ENCODE measurements at places on chromosomes 16 and 17.

DNA sequence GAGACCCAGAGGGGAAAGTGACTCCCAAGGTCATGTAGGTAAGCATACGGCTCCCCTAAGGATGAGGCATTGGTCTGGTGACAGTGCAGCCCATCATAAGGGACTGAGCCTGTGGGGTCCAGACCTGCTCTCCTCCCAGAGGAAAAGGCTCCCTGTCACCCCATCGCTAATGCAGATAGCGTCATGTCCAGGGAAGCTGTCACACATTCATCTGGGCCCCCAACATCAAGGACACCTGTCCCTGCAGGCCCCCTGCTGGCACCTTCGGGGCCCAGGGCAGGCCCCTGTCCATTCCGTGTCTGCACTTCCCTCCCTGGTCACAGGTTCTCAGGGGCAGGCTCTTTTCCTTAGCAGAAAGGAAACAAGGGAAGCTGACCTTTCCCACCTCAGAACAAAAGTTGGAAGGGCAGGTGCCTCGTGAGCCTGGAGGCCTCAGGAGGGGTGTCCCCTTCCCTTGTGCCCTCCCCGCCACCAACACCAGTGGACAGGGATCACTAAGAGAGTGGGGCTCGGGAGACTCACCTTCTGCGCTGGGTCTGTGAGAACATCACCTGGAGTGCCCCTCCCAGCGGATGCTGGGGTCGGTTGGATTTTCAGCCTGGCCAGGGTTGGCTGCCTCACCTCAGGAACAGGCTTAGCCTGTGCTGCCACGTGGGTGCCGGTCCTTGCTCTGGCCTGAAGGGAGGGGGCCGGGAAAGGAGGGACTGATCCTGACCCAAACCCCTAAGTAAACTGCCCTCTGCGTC is 17.3 kb upstream of the LASP1NB start:
- DNase-seq: no peak

GRCh38 chr17:31586946-31587345 is 195.5 kb downstream of the RAB11FIP4 start:
- DNase-seq: no peak

GRCh38 chr16:60404401-60404800 is 1631.8 kb downstream of the CDH8 start:
- no peak for DNase-seq

- no peak for DNase-seq
Observed at GRCh38 chr17:36094232-36094631, 4.3 kb upstream of the CCL3 start.

DNA sequence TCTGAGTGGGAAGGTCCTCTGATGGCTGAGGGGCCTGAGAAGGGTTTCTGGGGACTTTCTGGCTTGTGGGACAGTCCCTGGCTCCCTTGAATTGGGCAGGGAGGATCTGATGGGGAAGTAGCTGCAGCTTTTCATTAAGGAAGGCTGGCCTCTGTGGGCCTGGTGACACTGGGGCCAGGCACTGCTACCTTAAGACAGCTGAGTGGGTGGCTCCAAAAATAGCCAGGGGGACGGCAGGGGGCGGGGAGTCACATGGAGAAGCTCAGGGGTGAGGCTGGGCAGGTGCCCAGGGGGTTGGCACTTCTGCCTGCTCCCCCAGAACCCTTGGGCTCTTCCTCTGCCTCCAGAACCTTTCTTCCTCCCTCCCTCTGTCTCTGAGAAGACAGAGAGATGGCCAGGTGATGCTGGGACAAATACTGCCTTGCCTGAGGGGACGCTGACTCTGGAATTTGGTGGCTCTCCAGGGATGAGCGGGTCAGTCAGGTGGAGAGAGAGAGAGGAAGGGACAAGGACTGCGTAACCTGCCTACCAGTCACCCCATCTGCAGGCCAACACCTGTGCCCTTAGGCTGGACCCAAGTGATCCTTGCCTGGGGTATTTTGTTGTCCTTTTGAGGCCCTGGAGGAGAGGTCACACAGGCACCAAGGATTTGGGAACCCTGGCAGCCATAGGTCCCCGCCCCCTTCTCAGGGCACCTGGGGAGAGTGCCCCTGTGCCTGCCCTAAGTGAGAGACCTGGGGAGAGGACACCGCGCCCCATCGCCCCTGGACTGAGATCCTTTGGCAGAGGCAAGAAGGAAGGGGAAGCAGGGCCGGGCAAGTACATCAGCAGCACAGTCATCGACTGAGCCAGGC is 1.7 kb upstream of the SGCA start:
- peak; percentile 40 for DNase-seq

DNA sequence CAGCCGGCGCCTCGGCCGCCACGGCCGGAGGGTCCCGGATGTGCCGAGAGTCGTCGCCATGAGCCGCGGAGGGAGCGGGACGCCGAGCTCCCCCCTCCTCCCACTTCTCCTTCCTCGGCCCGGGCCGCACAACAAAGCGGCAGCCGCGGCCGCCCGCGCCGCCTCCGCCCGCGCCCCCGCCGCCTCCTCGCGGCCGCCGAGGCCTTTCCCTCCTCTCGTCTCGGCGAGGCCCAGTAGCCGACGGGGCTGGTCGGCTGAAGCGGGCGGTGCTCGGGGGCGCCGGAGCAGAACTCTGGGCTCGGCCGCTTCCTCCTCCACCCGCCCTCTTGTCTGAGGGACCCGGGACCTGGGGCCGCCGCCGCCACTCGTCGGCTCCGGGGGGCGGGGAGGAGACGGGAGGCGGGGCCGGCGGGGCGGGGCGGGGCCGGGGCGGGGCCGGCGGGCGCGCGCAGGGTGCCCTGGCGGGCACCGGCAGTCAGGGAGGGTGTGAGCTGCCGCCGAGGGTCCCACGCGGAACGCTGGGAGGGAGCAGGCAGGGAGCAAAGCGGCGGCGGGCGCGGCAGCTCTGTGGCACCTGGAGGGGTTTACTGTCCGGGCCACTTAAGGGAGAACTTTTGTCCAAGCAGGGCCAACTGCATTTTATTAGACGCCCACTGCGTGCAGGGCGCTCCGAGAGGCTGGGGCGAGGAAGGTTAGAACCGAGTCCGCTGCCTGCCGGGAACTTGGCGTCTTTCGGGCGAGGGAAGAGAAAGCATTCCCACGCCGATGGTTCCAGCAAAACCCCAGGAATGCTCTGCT is at the start of gene SMURF2:
Gene SMURF2 (minus strand): TSS at position 332 of the 798 bp plus-strand sequence. CDS start 427 bp downstream, outside the sequence.
- peak; percentile 82 for DNase-seq

DNA sequence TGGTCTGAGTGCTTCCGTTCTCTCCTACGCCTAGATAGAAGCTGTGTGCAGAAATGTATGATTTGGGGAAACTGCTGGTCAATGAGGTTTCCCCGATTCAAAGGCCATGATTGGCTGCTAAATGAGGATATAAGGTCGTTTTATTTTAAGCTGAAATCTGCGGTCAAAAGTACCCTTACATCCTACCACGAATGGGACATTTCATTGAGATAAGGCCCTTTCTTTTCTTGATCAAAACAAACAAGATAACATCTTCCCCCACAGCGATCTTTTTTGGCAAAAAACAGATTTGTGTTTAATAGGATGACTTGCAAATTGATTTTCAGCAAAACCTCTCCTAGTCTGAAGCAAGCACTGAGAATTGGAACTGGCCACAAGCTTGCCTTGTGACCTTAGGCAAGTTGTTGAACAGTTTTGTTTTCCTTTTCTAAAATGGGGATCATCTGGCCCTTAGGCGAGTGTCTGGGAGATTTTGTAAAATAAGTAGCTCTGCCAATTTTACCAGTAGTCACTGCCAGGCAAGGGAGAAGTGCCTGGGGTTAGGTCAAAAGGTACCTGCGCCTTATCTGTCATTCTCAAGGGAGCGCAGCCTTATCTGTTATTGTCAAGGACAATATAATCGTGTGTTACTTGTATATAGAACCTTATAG is 635 bp downstream of the SCPEP1 start:
- DNase-seq: no peak

GRCh38 chr17:52157603-52158449 is 688 bp downstream of the CA10 start:
- peak; percentile 9 for DNase-seq

DNA sequence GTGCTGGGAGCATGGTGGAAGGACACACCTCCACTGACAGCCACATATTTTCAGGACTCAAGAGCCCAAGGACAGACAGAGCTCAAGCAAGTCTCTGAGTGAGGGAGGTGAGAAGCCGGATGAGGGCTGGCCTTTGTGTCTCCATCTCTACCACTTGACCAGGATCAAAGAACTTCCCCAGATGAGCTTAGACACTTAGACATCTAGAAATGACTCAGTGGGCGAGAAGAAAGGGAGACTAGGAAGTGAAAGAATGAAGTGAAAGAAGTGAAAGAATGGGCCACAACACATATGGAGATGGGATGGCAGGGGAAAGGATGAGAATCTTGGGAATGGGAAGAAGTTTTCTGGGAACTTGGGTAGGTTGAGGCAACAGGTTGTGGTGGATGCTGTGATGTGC is 274.9 kb upstream of the CCL2 start:
- no peak for DNase-seq

DNA sequence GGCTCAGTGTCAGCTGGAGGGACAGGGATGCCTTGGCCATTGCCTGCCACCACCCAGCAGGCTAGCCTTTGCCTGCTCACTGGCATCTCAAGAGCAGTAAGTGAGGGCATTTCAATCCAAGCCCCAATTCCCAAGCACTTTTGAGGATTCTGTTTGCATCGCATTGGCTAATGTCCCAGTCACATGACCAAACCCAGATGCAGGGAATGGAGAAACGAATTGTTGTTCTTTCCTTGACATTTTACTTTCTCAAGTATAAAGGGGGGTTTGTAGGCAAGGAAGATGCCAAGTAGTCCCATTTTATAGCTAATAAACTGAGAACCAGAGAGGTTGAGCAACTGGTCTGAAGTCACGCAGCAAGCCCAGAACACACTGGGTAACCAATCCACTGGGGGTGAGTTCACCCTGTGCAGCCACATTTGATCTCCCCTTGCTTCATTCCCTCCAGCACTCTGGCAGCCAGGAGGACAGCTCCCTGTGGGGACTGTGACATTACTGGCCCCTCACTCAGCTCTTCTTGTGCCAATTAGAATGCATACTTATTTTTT is 193.8 kb upstream of the CACNG3 start:
- DNase-seq: no peak

DNA sequence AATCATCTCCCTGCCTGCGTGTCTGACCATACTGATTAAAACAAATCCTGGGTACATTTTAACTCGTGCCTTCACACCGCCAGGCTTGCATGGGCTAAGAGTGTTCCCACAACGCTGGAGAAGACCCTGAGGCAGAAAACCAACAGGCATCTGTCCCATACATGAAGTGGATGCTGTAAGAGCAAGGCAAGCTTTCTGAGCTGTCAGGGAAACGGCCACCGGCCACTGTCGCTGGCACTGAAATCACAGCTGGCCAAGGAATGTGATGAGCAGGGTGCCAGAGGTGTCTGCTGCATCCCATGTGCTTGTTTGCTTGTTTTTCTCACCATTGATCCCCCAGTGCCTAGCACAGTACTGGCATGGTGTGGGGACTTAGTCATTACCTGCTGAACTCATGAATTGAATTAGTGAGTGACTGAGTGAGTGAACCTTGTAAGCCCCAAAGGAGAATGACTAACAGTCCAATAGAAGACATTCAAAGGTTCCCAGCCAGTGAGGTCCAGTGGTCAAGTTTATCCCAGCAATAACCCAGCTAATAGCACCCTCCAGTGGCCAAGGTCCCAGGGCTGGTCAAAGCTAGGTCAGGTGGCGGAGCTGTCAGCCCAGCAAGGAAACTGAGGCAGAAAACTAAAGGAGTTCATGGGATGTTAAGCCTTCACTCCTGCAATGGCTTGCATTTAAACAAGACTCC is 92.7 kb upstream of the CDH5 start:
- DNase-seq: no peak

- peak; percentile 71 for DNase-seq
Observed at GRCh38 chr16:79269211-79269863, 331.2 kb downstream of the MAF start.

DNA sequence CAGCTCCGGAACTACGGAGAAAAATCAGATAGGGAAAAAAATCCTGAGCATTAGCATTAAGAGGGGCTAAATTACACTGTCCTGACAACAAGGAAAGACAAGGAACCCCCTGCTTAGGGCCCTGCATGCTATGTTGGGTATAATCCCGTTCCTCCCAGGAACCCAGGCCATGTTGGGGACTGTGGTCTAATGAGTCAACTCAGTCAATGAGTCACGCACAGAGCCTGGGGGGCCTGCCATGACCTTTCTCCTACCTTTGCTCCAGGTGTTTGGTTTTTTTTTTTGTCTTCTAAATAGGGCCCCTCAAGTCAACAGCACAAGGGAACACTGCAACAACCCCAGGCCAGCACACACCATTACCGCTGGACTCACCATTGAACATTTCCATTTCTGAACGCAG is 8.9 kb upstream of the ZNF200 start:
- DNase-seq: peak; percentile 16

- DNase-seq: no peak
Observed at GRCh38 chr16:88378401-88378800, 4.4 kb upstream of the ZNF469 start.

GRCh38 chr17:75504347-75505151 is 10.8 kb downstream of the CASKIN2 start:
- DNase-seq: peak; percentile 37

GRCh38 chr17:18184143-18185031 is 759 bp downstream of the ALKBH5 start:
- peak; percentile 65 for DNase-seq

DNA sequence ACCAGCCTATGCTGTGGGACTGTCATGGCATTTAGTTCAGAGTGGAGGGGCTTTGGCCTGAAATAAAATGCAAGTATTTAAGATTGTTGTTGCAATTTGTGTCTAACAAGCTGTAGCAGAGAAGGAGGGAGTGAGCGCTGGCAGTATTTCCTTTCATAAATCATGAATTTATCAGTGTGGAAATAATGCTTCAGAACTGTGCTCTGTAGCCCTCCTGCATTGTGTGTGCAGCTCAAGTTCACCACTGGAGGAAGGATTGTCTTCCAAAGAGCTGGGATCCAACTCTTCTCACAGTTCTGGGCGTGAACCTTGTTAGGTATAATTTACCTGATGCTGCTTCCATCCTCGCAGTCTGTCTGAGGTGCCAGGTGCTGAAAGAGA is 15.1 kb downstream of the SNX11 start:
- DNase-seq: no peak

DNA sequence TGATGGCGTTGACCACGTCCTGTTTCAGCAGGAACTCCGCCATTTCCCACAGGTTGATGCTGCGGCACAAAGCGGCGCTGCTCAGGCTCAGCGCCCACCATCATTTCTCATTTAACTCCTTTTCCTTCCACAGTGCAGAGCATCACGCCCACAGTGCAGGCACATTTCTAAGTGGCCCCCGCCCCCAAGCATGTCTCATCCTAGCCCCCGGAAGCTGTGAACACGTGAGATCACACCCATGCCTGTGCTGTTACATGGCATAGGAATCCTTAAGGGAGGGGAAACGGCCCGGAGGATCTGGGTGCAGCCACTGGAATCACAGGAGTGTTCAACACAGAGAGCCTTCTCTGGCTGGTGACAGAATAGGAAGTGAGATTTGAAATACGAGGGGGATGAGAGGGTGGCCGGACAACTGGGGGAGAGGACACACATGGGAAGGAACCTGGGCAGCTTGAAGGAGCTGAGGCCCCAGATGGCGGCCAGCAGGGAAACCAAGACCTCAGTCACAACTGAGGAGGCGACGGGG is 4.7 kb downstream of the NAGPA start:
- no peak for DNase-seq

Measured in activated naive CD8-positive, alpha-beta T cell treated with anti-CD3 and anti-CD28 coated beads for 36 hours (primary cell).